ENCODE measurements at places on chromosomes 3 and 15. TPM values are rescaled to one million over a fixed set of nuclear protein-coding genes. Genes with fewer than 3 reads are reported as not detected.

GRCh38 chr3:10389339-10389738 lies 68.4 kb upstream of the SEC13 start:
- no peak for DNase-seq

GRCh38 chr3:46549989-46550388 lies 16.1 kb downstream of the LRRC2 start:
- DNase-seq: no peak

DNA sequence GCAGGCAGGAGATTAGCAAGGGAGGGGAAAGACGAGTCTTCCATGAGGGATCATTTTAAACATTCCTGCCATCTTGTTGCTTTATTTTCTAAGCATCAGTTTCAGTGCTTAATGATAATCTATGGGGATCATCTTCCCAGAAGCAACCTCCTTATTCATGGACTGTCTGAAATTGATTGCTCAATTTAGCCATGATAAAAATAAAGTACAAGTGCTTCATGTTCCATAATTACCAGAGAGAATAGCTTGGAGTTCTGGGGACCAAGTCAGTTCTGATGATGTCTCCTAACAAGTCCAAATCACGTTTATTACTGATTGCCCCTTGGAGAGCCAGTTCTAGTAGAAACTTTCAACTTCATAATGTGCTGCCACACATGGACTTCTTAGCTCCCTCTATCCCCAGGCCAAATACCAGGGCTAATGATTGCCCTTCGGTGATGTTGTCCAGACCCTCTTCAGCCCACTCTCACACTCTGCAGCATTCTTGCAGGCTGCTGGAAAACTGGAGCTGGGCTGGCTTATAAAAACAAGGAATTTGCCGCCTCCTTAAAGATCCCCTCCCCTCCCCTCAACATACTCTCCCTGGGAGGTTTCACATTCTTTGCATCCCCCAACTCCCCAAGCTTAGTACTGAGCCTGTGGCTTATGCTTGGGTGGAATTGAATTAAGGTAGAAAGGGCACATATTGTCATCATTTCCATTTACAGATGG lies 222.1 kb upstream of the ADAMTS9 start:
- DNase-seq: no peak

- no peak for DNase-seq
These were observed 108.6 kb downstream of the MEX3B start for GRCh38 chr15:81937189-81937588.

GRCh38 chr3:60225848-60226247 lies 1025.4 kb downstream of the FHIT start:
- no peak for DNase-seq

DNA sequence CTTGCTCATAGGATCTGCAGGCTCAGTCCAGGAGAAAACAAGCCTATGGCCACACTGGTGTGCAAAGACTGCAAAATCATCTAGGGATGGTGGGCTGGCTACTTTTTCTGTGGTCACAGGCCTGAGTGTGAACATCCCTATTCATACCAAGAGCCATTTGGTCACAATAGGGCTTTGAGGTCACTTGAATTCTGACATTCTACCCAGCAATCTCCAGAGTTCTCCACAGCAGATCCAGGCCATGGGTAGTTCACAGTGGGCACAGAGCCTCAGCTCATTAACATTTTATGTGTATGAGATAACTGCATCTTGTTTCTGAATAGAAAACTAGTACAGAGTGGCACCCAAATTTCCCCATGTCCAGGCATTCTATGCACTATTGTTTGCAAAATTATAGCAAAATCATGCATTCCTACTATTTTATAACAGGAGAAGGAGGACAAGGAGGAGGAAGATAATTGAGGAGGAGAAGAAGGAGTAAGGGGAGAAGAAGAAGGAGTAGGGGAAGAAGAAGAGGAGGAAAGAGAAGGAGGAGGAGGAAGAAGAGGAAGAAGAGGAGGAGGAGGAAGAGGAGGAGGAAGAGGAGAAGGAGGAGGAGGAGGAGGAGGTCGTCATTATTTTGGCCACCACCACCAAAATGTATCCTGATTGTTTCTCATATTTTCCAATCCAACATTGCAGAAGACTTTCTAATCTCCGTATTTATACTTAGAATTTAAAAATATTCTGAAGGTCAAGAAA lies 129.0 kb downstream of the SEMA6D start:
- DNase-seq: no peak

DNA sequence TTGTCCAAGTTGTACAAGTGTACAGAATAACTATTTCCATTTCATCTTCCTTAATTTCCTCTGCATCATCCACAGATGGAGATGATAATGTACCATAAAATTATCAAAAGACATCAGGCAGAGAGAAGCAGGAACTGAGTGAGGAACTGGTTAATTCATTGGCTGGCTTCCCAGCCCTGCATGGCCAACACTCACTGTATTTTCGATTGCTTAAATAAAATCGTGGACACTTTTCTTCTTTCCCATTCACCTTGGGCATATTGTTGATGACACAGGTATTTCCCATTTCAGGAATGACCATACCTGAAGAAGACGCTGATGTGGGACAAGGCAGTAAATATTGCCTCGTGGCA lies 144.2 kb upstream of the ABHD17C start:
- DNase-seq: no peak

HDC gene
- polyA plus RNA-seq: 0.07 TPM

- DNase-seq: no peak
These were observed 97.6 kb downstream of the LSM3 start for GRCh38 chr3:14275962-14276909.

GABRG3 gene
- not detected for polyA plus RNA-seq

- DNase-seq: no peak
These were observed 29.6 kb downstream of the DUT start for GRCh38 chr15:48360841-48361240.

MEGF11 gene
- not detected for polyA plus RNA-seq

DNA sequence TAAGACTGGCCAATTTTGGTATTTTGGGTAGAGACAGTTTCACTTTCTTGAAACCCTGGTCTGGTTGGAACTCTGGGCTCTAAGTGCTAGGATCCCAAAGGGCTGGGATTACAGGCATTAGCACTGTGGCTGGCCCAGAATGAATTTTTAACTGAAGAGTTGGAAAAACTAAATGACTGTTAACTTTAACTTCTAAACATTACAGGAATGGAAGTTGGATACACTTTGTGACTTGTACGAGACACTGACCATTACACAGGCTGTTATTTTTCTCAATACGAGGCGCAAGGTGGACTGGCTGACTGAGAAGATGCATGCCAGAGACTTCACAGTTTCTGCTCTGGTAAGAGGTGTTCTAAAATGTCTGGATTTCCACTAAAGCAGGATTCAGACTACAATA lies 3.5 kb downstream of the EIF4A2 start:
- no peak for DNase-seq

DNA sequence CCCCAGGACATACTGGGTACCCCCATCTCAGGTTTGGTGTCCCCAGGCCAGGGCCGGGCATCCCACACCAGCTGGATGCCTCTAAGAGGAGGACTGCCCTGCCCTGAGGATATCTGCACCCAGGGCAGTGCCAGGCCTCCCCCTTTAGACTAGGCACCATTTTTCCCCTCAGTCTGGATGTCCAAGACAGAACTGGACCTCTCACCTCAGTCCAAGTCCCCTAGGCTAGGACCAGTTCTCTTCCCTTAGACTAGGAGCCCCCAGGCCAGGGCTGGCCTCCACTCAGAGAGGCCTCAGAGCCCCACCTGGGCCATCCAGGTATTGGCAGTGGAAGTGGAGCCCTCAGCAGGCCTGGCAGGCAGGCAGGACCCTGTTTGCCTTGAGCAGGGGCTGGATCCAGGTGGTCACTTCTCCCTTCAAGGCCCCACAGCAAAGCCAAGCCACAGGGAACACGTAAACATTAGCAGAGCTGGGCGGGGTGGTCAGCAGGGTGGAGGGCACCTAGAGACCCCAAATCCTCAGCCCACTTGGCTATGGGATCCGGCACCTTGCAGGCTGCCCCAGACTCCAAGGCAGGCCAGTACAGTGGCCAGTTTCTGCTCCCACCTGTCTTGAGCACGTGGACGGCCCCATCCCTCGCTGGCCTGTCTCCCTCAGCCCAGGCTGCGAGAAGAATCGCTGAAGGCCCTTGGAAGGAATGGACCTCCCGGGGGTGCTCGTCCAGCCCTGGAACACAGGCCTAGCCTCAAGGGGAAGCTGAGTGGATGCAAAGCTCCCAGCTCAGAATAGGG lies 28.3 kb downstream of the PTH1R start:
- DNase-seq: no peak

GRCh38 chr3:123769356-123769743 lies 114.8 kb downstream of the MYLK start:
- no peak for DNase-seq

- no peak for DNase-seq
These were observed 161.0 kb upstream of the CGNL1 start for GRCh38 chr15:57215326-57215725.

DNA sequence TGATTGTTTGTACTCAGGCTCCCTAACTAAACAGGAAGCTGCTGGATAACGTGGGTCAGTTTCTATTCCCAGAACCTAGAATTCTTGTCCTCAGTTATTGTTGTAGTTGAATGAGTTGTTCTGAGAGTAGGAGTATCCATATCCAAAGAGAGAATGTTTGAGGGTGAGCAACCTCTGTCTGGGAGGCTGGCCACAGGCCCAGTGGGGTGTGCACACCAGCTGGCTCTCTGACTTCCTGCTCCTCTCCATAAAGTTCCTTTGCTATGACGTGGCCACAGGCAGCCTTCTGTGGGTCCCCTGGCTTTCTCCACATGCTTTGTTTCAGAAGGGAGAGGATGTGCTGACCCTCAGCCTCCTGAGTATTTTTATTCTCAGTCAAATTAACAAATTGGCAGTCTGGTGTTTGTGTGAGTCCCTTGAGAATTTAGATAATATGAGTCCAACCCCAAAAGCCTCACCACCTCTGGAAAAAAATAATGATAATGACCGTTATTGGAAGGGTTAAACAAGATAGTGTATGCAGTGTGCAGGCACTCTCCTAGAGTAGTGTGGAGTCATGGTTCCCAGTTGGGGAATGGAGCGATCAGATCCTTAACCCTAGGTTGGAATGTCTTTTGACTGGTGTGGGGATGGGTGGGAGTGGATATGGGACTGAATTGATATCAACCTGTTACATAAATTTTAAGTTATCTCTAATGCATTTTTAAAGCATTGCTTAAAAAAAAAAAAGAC lies 47.6 kb upstream of the MED12L start:
- no peak for DNase-seq

BFSP2 gene
- 0.42 TPM for polyA plus RNA-seq

GRCh38 chr3:172305552-172305951 lies 142.7 kb downstream of the GHSR start:
- DNase-seq: no peak

GRCh38 chr3:24033818-24034217 lies 88.7 kb downstream of the NR1D2 start:
- no peak for DNase-seq

DNA sequence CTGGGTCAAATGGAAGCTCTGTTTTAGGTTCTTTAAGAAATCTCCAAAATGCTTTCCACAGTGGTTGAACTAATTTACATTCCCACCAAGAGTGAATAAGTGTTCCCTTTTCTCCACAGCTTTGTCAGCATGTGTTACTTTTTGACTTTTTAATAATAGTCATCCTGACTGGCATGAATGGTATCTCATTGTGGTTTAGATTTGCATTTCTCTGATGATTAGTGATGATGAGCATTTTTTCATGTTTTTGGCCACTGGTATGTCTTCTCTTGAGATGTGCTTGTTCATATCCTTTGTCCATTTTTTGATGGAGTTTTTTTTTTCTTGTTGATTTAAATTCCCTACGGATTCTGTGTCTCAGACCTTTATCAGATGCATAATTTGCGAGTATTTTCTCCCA lies 745.0 kb upstream of the BCHE start:
- DNase-seq: no peak

EPHB1 gene
- polyA plus RNA-seq: 0.54 TPM

WDR93 gene
- 0.08 TPM for polyA plus RNA-seq

RTP4 gene
- polyA plus RNA-seq: 2.3 TPM

DNA sequence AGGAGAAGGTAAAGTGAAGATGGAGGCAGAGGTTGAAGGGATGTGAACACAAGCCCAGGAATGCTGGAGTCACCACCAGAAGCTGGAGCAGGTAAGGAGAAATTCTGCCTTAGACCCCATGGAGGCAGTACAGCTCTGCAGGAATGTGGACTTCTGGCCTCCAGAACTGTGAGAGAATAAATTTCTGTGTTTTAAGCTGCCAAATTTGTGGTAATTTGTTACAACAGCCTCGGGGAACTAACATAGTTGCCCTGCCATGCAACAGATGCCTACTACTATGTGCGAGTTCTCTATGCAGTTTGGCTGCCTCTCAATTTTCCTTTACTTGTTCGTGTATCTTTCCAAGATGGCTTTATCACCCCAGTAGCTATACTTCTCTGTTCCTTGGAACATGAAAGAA lies 394.1 kb downstream of the TUSC7 start:
- DNase-seq: no peak

SH2D7 gene
- not detected for polyA plus RNA-seq

GRCh38 chr3:172581757-172582166 lies 58.5 kb upstream of the TNFSF10 start:
- no peak for DNase-seq

DNA sequence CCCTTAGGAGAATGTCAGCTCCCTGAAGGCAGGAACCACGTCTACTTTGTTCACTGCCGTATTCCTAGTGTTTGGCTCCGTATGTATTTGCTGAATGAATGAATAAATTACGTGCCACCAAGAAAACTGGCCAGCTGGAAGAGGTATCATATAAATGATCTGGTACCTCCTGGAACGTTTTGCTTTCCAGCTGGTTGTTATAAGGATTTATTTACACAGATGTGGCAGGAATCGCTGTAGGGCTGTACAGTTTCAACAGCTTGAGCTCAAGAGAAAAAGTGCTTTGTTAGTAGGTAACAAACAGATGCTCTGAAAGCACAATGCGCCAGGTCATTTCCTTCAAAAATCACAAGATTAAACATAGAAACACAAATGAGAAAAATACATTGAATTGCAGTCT lies 108.8 kb upstream of the ATP2B2 start:
- no peak for DNase-seq

- DNase-seq: no peak
These were observed 1039.2 kb downstream of the AGBL1 start for GRCh38 chr15:87118846-87119245.

DNA sequence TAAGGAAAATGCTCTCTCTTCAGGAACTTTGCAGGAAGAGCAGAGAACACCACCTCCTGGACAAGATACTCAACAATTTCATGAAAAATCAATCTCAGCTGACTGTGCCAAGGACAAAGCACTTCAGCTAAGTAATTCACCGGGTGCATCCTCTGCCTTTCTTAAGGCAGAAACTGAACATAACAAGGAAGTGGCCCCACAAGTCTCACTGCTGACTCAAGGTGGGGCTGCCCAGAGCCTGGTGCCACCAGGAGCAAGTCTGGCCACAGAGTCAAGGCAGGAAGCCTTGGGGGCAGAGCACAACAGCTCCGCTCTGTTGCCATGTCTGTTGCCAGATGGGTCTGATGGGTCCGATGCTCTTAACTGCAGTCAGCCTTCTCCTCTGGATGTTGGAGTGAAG lies 200.5 kb downstream of the AKAP13 start:
- no peak for DNase-seq

- no peak for DNase-seq
These were observed 39.5 kb upstream of the FMN1 start for GRCh38 chr15:33234020-33234461.
